IMR-90 (cell line): ENCODE measurements at places on chromosomes 16 and 17. TPM values are rescaled to one million over a fixed set of nuclear protein-coding genes. Genes with fewer than 3 reads are reported as not detected.

DNA sequence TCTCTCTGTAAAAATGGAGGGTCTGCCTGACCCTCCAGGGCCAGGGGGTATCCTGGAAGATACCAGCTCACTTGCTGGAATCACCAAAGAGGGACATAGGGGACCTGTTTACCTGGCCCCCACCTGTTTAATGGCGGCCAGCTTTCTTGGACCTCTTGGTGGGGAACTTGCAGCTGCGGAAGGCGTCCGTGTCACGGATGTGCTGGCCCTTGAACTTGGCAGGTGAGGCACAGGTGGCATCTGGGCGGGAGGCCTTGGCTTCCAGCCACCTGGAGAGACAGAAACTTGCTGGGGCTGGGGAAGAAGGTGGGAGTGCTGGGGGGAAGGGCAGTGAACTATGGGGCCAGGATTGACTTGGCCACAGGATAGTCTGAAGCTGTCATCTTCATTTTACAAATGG, 3.5 kb downstream of the CHAD start:
- DNase-seq: no peak

DNA sequence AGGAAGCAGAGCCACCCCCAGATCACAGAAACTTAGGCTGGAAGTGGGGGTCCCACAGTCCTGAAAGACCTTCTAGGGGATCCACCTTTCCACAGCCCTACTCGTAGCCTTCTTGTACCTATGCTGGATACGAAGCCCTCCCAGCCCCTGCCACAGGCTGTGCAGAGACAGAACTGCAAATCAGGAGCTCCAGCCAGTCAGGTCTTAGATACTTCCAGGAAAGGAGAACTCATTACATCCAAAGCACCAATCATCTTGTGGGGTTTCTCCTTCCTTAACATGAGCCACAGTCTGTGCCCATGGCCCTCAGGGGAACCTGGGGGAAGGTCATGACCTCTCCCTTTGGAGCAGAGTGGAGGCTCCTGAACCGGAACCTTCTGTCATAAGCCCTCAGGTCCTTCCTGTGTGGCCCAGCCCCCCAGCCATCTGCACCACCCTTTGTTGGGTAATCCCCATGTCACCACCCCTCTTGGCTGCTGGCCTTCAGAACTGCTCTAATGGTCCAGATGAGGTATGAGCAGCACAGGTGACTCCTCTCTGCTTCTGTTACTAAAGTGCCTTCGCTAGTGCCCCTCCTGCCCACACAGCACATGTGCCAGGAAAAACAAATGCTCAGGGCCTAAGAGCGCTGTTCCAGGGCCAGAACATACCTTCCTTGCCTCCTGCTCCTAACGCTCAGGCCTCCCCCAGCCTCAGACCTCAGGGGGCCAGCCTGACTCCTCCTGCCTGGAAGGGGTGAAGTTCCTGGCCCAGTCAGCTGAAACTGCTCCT, 14.6 kb downstream of the SRCIN1 start:
- no peak for DNase-seq

DNA sequence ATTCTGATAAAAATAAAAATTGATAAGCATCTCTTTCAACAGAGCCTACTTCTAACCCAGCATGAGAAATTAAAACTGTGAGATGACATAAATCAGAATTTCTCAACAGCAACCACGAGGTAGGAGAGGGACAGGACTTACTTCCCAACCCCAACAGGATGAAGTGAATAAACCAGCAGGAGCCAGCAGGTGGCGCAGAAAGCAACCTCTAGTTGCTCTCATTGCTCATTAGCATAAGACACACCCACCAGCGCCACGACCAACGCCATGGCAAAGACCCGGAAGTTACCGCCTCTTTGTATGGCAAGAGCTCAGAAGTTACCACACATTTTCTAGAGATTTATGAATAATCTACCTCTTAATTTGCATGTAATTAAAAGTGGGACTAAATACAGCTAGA, 189.4 kb upstream of the CDH8 start:
- no peak for DNase-seq

DNA sequence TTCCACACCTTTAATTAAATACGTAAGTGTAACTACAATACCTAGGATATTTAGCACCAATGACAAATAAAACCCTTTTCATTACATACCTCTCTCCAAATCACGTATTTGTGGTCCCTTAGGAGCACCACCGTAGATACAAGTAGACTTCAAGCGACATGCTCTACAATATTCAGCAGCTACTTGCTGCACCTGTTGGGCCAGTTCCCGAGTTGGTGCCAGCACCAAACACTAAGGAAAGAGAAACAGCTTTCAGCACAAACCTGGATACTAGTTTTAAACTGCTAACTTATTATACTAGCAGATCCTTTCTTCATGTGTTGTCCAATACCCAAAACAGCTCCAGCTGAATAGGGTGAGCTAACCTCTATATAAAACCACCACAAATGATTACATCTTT, 2.7 kb downstream of the DDX5 start:
- DNase-seq: no peak

- no peak for DNase-seq
These were observed 5.9 kb downstream of the ADAD2 start for GRCh38 chr16:84196727-84197394.

GRCh38 chr16:56041556-56042140, 149.6 kb upstream of the GNAO1 start:
- no peak for DNase-seq

- DNase-seq: no peak
These were observed 11.9 kb upstream of the CD300E start for GRCh38 chr17:74635418-74635817.

GRCh38 chr16:57619606-57620334, 8.7 kb upstream of the ADGRG1 start:
- DNase-seq: no peak

DNA sequence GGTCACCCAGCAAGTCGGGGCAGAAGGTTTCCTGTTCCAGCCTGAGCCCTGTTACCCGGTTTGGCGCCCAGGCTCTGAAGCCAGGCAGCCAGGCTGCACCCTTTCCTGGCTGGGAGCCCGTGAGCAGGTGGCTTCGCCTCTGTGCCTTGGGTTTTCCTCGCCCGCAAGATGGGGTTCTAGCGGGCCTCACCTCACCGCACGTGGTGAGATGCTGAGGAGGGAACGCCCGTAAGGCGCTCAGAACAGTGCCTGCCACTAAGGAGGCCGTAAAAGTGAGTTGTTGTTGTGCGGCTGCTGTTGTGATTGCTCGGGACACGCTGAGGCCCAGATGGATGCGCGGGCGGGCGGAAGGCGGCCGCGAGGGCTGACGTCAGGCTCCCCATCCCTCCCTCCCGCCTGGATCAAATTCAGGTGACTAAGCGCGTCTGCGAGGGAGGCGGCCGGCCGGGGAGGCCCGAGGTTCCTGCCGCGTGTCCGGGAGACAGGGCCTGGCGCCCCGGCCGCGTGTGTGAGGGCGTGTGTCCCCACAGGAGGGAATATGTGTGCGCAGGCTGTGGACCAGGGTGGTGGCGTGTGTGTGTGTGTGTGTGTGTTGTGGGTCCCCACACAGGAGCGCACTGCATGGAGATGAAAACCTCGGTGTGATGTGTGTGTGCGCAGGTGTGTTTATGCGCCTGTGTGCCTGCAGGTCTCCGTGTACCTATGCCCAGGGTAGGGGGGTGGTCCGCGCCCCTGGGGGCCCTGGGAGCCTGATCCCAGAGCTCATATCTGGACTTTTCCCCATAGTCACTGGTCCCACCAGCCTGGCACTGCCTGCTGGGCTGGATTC, 4.3 kb downstream of the CAMKK1 start:
- DNase-seq: peak; percentile 94

DNA sequence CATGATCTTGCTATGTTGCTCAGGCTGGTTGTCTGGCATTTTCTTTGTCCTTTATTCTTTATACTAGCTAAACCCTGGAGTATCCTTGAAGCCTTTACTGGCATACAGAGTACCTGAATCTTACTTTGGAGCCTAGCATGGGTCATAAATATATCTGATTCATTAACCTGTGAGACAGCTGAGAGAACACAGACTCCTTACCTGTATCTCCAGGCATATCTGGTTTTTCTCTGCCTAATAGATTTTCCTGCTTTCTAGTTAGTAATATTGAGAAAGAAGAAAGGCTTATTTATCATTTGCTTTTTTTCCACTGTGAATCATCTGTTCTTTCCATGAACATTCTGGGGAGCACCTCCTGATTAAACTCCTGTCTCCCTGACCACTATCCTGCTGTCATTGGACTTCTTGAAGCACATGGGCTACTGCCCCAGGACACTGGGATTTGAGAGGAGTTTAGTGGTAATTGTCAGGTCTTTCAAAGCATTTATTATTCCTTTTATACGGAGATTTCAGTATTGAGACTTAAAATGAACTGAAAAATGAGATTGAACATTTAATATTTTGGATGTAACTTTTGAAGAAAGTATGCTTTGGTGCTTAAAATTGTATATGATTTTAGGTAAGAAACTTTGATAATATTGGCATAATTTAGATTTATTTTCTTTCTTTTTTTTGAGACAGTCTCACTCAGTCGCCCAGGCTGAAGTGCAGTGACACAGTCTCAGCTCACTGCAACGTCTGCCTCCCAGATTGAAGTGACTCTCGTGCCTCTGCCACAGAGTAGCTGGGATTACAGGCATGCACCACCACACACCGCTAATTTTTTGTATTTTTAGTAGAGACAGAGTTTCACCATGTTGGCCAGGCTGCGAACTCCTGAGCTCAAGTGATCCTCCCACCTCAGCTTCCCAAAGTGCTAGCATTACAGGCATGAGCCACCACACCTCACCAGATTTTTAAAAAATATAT, 8.6 kb downstream of the PDP2 start:
- no peak for DNase-seq

- peak; percentile 85 for DNase-seq
These were observed 102.6 kb downstream of the ZNF778 start for GRCh38 chr16:89319886-89320781.

- no peak for DNase-seq
These were observed 15.2 kb upstream of the DBNDD1 start for GRCh38 chr16:90034504-90034903.

DNA sequence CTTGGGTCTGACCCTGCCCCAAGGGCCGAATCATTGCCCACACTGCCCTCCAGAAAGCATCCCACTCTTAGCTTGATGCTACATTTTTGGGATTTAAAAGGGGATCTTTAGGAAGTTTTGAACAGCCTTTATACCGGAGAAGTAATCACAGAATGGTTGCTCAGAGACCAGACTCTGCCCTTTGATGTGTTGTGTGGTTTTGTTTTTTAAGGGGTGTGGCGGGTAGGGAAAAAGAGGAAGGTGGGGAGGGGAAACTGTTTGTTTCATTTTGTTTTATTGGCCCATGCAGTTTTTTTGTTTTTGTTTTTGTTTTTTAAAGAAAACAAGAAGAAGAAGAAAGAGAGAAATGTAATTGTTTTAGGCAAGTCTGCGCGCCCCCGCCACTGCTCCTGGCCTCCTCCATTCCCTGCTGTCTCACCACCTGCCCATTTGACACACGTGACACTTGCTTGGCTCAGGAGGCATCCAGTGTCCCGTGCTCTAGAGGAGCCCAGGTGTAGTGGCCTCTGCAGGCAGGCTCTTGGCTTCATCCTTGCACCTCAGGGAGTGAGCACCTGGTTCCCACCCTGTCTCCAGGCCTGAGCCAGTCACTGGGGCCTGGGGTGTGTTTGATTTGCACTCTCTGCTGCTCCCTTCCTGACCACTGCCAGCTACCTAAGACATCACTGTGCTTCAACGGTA, 35.7 kb downstream of the GNAO1 start:
- DNase-seq: no peak

The SNX20 gene
- not detected in 2 replicates for total RNA-seq

The ACSM5 gene
- not detected in 2 replicates for total RNA-seq

The PYDC1 gene
- total RNA-seq: not detected in 2 replicates

The PPY gene
- total RNA-seq: not detected in 2 replicates

The BRIP1 gene
- 19.7 and 34.4 TPM in 2 replicates for total RNA-seq
